Endothelial cell (in vitro differentiated cells): ENCODE measurements at places on chromosomes 12 and 14.
A peak's percentile ranks its signal among the peaks of the same experiment; 100 is the strongest.

- no peak for DNase-seq
Measured at GRCh38 chr12:87518481-87518880, 510.7 kb downstream of the C12orf50 start.

DNA sequence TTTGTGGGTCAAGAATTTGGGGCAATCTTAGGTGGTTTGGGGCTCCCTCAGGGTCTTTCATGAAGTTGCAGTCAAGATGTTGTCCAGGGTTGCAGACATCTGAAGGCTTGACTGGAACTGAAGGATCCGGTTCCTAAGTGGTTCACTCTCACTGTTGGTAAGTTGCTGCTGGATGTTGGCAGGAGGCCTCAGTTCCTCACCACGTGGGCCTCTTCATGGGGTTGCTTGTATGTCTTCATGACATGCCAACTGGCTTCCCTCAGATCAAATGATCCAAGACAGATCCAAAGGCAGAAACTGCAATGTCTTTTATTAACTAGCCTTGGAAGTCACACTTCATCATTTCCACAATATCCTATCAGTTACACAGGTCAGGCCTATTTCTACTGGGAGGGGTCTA is 49.2 kb downstream of the ARF6 start:
- no peak for DNase-seq

DNA sequence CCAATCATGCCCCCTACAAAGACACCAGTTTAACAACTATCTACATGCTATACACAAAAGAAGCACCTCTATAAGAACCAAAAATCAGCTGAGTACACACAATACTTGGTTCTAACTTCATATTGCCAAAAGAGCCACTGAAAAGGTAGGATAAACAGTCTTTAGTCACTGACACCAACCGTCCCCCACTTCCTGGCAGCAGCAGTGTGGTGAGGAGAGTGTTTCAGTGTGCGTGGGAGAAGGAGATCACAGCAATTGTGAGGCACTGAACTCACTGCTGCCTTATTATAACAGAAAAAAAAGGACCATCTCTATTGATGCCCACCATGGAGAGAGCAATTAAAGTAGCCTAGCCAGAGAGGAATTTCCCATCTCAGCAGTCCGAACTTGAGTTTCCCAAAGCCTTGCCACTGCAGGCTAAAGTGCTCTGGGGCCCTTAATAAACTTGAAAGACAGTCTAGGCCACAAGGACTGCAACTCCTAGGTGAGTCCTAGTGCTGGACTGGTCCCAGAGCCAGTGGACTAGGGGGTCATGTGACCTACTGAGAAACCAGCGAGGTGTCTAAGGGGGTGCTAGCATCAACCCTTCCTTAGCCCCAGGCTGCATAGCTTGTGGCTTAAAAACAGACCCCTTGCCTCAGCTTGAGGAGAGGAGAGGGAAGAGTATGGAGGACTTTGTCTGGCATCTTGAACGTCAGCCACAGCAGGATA is 37.1 kb upstream of the LMNTD1 start:
- no peak for DNase-seq

DNA sequence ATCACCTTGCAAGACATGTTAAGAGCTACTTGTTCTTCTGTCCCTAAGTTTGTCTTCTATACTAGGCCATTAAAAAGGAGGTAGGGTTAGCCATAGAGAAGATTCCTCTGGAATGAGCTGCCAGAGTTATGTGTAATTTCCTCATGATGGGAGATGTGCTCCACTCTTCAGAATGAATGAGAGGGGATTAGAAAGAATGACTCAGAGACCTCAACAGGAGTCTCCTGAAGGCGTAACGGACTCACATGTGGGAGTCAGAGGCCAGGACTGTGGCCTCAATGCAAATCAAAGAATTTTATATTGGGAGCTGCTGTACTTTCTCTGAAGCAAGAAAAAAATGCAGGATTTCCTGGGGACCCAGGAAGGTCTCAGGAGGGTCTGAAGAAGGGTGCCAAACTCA is 87.8 kb upstream of the ATXN7L3B start:
- DNase-seq = no peak

DNA sequence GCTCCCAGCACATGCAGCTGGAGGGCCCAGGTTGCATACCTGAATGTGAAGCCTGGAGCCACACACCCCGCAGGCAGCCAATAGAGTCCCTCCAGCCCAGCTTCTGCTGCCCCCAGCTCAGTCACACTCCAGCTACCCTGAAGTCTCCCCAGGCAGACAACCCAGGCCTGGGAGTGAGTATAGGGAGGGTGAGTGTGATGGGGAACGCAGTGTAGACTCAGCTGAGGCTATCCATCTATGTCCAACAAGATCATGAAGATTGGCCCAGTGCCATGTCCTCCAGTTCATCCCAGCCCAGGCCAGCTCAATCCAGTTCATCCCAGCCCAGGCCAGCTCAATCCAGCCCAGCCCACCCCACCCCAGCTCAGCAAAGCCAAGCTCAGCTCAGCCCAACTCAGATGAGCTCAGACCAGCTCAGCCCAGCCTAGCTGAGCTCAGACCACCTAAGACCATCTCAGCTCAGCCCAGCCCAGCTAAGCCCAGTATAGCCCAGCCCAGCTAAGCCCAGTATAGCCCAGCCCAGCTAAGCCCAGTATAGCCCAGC is 330.4 kb downstream of the TMEM121 start:
- DNase-seq = no peak

GRCh38 chr14:101560534-101561113 is 671 bp upstream of the DIO3 start:
- DNase-seq = no peak

DNA sequence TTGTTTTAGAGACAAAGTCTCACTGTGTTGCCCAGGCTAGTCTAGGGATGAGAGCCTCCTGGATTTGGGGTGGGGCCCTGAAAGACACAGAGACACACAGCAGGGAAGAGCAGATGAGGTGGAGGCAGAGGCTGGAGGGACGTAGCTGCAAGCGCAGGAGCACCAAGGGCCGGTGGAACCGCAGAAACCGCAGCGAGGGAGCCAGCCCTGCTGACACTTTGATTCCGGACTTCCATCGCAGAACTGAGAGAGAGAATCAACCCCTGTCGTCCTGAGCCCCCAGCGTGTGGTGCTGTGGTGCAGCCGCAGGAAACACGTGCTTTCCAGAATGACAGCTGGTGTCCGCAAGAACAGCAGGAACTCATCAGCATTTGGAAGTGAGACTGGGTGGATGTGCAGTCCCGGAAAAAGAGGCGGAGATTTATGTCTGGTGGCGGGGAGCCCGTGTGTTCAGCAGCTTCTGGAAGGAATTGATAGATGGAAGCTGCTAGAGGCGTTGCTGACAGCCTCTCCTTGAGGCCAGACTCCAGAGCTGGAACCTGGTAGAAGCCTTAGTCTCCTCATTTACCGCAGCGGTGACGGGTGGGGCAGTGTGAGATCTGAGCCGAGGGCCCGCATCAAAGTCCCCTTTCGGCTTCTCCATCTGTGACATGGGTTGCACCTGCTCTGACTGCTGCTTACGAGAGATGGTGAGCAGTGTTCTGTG is 21.9 kb upstream of the KLC1 start:
- peak; percentile 35 for DNase-seq

DNA sequence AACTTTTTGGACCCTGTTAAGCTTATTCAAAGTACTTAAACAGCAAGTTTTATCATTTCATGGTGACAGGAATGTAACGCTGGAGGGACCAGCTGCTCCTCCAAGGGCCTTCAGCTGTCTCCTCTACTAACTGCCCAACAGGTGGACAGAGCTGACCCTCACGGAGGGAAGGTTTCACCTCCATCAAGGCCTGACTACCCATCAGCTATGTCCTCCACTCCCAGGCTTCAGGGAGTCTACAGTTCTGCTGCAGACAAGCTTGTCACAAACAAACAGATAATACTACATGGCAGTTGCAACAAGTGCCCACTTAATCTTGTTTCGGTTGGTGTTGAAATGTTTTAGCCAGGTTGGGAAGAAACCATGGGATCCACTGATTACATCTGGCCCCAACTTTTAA is 175.1 kb downstream of the TTC7B start:
- DNase-seq = no peak

GRCh38 chr14:65803885-65804284 is 391.4 kb downstream of the FUT8 start:
- DNase-seq = no peak

- peak; percentile 55 for DNase-seq
Measured at GRCh38 chr14:67837011-67837624, 17.5 kb downstream of the RAD51B start.

GRCh38 chr12:131634037-131634436 is 76.9 kb upstream of the SFSWAP start:
- DNase-seq = no peak

DNA sequence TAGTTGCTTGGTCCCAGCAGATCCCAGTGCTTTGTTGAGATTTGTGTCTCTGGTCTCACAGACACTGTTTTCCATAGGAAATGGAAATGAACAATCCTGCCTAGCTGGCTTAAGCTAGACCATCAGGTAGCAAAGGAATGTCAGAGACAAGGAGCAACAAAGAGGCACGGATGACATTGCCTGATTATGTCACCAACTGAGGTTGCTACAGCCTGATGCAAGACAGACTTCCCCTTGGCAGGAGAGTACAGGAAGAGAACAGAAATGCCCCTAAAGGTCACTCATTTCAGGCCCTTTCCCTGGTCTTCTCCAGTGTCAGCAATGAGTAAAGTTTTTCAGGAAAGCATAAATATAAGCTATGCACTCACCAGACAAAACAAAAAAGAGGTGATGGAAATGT is 2.0 kb upstream of the PRB2 start:
- no peak for DNase-seq

DNA sequence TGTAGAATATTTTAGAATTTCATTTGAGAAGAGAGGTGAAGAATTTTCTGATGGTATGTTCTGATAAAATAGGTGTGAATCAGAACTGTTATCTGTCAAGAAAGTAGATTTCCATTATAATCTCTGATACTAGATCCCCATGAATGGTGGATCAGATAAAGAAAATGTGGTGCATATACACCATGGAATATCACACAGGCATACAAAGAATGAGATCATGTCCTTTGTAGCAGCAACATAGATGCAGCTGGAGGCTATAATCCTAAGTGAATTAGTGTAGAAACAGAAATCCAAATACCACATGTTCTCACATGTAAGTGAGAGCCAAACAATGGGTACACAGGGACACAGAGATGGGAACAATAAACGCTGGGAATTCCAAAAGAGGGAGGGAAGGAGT is 372.0 kb upstream of the ATP2B1 start:
- no peak for DNase-seq

- DNase-seq = no peak
Measured at GRCh38 chr14:72738161-72738611, 155.7 kb downstream of the DPF3 start.

DNA sequence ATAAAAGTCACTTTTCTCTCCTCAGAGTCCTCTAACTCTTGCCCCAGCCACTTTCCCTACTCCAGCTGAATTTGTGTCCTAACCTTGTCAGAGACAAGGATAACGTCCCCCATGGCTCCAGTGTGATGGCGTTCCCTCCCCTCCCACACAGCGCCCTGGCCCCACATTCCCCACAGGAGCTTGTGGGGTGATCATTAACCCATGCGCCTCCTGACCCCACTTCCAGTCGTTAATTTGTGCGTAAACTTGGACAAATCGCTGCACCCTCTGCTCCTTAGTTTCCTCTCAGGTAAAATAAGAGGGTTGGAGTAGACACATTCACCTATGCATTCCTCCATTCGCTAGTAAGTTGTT is 22.9 kb upstream of the BCDIN3D start:
- DNase-seq = no peak

DNA sequence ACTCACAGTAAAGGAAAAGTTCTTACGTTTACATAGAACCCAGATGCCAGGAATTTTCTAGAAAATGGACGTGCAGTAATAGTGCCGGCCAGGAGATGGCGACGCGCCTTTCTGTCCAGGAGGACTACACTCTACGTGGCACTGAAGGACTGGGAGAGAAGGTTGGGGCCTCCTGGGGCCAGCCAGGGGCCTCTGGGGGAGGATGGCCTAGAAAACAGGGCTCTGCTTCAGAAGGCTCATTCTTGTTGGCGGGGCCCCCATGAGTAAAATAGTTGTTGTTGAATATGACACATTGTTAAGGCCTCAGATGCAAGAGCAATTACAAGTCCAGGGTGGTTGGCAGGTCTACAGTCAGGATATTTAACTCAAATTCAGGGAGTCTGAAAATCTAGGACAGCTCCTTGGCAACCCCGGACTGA is 120.1 kb upstream of the MAX start:
- peak; percentile 47 for DNase-seq

DNA sequence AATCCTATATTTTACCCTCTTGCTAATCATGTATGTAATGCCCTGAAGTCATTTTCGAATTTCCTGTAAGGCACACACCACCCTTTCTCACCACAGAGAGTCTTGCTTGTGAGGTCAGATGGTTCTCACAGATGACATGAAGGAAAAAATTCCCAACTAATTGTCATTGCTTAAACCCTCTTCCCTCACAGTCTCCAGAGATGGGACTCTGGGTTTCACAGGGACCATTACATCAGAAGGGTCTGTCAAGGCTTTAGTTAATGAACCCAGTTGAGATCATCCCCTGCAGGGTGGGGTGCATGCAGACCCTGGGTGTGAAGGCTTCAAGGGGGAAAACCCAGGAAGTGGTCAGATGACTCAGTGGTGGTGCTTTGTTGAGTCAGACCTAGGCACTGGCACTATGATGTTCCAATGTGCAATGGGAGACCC is 229.6 kb downstream of the BCAT1 start:
- no peak for DNase-seq

- DNase-seq = no peak
Measured at GRCh38 chr12:50004696-50005095, 20.6 kb downstream of the RACGAP1 start.

GRCh38 chr12:79717006-79717405 is 26.2 kb upstream of the PAWR start:
- DNase-seq = no peak

DNA sequence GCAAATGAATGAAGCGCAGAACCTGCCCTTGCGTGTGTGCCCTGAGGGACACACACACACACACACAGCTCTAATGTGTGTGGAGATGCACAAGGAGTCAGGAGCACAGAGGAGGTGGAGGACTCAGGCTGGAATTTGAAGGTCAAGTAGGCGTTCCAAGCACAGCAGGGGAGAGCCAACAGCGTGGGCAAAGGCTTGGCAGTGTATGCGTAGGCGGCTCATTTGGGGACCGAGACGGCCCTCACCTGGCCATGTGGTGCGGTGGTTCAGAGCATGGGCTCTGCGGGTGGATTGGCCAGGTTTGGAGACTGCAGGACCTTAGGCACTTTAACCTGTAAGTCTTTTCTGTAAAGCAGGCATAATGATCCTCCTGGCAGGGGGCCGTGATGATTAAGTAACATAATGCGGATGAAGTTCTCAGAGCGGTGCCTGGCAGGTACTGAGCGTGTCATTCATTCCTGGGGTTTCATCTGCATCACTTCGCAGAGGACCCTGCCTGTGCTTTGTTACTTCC is 69.5 kb upstream of the SLC24A4 start:
- DNase-seq = no peak

DNA sequence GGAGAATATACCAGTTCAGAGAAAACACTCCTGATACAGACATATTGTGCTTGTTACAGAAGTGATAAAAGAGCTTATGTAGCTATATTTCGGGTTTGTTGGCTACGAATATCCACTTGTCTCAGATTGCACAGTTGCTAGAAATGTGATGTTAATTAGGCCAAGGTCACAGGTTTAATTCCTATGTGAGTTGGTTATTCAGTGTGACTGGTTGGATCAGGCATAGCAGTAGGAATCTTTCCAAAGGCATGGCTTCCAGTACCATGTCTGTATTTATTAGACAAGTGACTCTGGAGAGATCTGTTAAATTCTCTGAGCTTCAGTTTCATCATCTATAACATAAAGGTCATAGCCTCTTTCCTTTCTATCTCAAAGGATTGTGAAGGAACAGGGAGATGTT is 152.7 kb upstream of the KITLG start:
- no peak for DNase-seq
